Mesothelial cell of epicardium (in vitro differentiated cells): ENCODE measurements at places on chromosomes 16 and 17. TPM values are rescaled to one million over a fixed set of nuclear protein-coding genes. Genes with fewer than 3 reads are reported as not detected.
A peak's percentile ranks its signal among the peaks of the same experiment; 100 is the strongest.

DNA sequence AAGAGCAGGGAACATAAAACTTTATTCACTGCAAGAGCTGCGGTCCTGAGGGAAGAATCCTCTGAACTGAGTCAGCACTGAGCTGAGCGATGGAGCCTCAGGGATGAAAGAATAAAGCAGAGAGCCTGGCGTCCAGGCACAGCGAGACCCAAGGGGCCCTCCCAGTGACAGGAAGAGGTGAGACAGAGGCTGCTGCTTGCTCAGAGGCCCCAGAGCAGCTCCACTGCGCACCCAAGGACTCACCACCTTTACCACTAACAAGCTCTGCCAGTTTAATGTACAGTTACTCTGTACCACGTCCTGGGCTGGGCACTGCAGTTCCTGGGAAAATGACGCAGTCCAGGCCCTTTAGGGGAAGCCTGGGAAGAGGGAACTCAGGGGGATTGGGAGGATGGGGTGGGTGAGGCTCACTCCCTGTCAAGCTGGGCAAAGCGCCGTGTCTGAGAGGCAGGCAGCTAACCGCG lies 5.6 kb downstream of the GFAP start:
- H3K4me3 ChIP-seq: no peak overlapping the region
- H3K27ac ChIP-seq: no peak overlapping the region
- H3K4me1 ChIP-seq: peaks cover 2% of the 10 kb centered on the region
- no peaks in the 10 kb centered on the region for H3K36me3 ChIP-seq
- peaks cover 45% of the 10 kb centered on the region for H3K27me3 ChIP-seq
- no peak for DNase-seq

- H3K4me3 ChIP-seq: no peak overlapping the region
- peaks cover 17% of the 10 kb centered on the region for H3K4me1 ChIP-seq
- H3K27me3 ChIP-seq: no peaks in the 10 kb centered on the region
These were observed 2.6 kb upstream of the TSPOAP1 start for GRCh38 chr17:58330997-58331814.

DNA sequence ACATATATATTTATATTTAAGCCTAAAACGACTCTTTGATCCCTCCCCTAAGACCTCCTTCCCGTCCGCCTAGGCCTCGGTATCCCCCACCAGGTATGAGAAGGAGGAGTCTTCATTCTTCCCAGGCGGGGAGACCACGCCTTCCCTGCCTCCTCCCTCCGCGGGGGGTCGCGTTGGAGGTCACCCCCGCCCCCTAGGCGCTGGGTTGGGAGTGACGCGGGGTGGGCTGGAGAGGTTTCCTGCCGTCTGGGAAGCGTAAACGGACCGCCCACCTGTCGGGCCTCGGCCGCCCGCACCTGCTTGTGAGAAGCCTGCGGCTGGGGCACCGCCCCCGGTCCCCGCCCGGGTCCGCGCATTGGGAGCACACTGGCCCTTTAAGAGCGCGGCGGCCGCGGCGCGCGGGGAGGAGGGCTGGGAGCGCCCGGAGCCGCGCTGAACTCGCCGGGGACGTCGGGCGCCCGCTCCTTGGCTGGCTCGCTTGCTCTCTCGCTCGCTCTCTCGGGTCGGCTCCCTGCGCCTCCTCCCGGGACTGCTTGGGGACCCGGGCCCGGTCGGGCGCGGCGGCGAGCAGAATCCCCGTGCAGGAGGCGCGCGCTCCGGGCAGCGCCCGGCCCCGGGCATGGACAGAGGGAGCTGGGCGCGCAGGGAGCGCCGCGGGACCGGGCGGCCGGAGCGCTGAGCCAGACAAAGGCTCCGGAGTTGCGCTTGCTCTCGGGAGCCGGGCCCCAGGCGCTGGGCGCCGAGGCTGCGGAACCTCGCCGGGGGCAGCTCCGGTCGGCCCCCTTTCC lies at the start of gene MMP15:
MMP15 (plus strand) TSS at position 404 of the 788 bp plus-strand sequence. CDS start 597 bp downstream, outside the sequence.
- peak within 1 kb of the TSS; percentile 79 for H3K27ac ChIP-seq
- no peaks in the 10 kb centered on the region for H3K36me3 ChIP-seq
- peaks cover 8% of the 10 kb centered on the region for H3K27me3 ChIP-seq

GRCh38 chr16:51545951-51546350 lies 394.9 kb upstream of the SALL1 start:
- peaks cover 59% of the 10 kb centered on the region for H3K27me3 ChIP-seq
- H3K36me3 ChIP-seq: no peaks in the 10 kb centered on the region
- no peak overlapping the region for H3K4me3 ChIP-seq
- H3K27ac ChIP-seq: no peak overlapping the region
- peaks cover 10% of the 10 kb centered on the region for H3K4me1 ChIP-seq
- no peak for DNase-seq

DNA sequence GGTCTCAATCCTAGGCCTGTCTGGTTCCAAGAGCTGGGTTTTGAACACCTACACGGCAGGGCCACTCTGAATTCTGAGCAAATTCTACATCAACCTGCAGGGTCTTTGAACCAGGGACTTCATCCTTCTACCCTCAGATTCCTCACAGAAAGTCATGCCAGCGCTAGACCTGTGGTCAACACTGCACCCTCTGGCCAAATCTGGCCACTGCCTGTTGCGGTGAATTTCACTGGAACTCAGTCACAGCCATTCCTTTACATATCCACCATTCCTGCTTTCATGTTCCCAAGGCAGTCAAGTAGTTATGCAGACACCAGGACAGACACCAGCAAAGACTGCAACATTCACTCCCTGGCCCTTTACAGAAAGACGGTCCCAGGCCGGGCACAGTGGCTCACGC lies 144.6 kb downstream of the C16orf95 start:
- no peak overlapping the region for H3K4me3 ChIP-seq
- no peaks in the 10 kb centered on the region for H3K27me3 ChIP-seq
- DNase-seq: no peak
- peaks cover 4% of the 10 kb centered on the region for H3K4me1 ChIP-seq

GRCh38 chr17:69654981-69655855 lies 240.7 kb downstream of the MAP2K6 start:
- no peak overlapping the region for H3K4me3 ChIP-seq
- peaks cover 2% of the 10 kb centered on the region for H3K36me3 ChIP-seq
- DNase-seq: no peak
- peaks cover 18% of the 10 kb centered on the region for H3K4me1 ChIP-seq

GRCh38 chr16:57479976-57480753 lies 6.1 kb downstream of the DOK4 start:
- H3K27ac ChIP-seq: peak overlapping the region; percentile 33
- no peak for DNase-seq
- H3K4me1 ChIP-seq: peaks cover 57% of the 10 kb centered on the region
- H3K4me3 ChIP-seq: peak overlapping the region; percentile 68
- H3K36me3 ChIP-seq: peaks cover 6% of the 10 kb centered on the region

DNA sequence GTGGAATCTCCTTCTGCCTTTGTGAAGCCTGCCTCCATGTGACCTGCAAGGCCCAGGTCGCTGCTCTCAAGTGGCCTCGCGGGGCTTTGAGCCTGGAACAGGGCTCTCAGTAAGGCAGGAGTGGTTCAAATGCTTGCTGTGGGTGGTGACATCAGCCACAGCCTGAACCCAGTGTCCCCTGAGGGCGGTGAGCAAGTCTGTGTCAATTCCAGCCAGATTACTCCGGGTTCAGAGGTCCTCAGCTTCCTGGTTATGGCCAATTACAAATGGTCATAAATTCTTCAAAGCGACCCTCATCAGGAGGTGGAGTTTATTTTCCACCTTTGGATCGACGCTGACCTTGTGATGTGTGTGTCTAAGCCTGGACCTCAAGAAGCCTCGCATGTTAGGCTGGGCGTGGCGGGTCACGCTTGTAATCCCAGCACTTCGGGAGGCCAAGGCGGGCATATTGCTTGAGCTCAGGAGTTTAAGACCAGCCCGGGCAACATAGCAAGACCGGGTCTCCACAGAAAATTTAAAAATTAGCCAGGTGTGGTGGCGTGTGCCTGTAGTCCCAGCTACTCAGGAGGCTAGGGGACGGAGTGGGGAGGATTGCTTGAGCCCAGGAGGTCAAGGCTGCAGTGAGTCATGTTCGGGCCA lies 17.3 kb downstream of the LGALS3BP start:
- no peaks in the 10 kb centered on the region for H3K4me1 ChIP-seq
- DNase-seq: no peak
- H3K27ac ChIP-seq: no peak overlapping the region
- no peaks in the 10 kb centered on the region for H3K27me3 ChIP-seq
- H3K4me3 ChIP-seq: no peak overlapping the region

- peaks cover 14% of the 10 kb centered on the region for H3K36me3 ChIP-seq
- no peak for DNase-seq
- no peaks in the 10 kb centered on the region for H3K4me1 ChIP-seq
- no peaks in the 10 kb centered on the region for H3K27me3 ChIP-seq
- no peak overlapping the region for H3K27ac ChIP-seq
These were observed 80.1 kb downstream of the ABCC1 start for GRCh38 chr16:16029431-16030011.

DNA sequence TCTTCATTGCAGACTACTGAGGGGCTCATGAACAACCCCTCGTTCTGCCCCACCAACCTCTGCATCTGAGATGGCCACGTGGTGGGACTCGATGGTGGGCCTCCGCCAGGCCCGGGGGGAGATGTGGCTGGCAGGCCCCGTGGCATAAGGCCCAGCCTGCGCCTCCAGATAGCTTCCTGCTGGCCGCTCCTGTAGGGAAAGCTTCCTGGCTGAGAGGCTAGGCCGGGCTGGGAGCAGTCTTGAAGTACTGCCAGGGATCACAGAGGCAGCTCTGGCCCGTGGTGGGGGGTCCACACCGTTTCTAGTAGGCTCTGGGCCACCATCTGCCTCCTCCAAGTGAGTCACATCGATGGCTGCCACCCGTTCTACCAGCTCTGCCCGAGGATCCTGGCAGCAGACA lies 7.6 kb downstream of the CAMKK1 start:
- H3K4me3 ChIP-seq: no peak overlapping the region
- peaks cover 16% of the 10 kb centered on the region for H3K4me1 ChIP-seq
- DNase-seq: no peak

DNA sequence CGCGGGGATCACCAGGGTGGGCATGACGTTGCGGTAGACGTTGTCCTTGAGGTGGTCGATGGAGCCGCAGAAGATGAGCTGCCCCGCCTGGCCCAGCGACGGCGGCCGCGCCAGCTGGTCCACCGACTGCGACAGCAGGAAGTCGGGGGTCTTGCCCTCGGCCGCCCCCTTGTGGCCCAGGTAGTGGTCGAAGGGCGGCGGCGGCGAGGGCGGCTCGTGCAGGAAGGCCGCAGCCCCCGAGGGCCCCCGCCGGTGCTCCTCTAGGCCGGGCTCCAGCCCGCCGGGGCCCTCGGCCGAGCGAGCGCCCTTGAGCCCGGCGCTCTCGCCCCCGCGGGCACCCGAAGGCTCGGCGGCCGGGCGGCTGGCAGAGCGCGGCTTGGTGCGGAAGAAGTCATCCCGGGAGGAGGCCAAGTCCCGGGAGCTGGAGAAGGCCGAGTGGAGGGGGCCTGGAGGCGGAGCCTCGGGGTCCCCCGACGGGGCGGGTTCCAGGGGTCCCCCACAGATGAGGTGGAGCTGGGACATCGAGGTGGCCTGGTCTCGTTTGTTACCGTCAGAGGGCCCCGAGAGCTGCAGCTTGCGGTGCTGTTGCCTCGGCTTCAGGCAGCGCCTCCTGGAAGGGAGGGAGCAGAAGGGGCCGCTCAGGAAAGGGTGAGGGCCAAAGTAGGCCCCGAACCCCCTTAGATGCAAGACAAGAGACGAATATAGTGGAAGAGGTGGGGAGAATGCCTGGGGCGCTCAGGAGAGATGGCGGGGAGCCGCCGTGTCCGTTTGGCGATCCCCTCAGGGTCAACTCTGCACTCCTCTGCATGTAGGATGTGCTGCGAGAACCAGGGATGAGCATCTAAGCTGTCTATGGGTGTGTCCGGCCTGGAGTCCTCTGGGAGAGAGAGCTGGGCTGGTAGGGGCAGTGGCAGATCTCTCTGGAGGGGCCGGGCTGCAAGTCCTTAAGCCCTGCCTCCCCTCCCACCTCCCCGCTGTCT lies 8.8 kb downstream of the FAM171A2 start:
- H3K27me3 ChIP-seq: no peaks in the 10 kb centered on the region
- H3K4me1 ChIP-seq: peaks cover 11% of the 10 kb centered on the region
- peak overlapping the region; percentile 63 for H3K4me3 ChIP-seq
- DNase-seq: peak; percentile 80

GRCh38 chr16:13298666-13299065 lies 397.3 kb downstream of the SHISA9 start:
- H3K4me3 ChIP-seq: no peak overlapping the region
- no peak for DNase-seq
- H3K36me3 ChIP-seq: no peaks in the 10 kb centered on the region
- H3K4me1 ChIP-seq: peaks cover 4% of the 10 kb centered on the region

DNA sequence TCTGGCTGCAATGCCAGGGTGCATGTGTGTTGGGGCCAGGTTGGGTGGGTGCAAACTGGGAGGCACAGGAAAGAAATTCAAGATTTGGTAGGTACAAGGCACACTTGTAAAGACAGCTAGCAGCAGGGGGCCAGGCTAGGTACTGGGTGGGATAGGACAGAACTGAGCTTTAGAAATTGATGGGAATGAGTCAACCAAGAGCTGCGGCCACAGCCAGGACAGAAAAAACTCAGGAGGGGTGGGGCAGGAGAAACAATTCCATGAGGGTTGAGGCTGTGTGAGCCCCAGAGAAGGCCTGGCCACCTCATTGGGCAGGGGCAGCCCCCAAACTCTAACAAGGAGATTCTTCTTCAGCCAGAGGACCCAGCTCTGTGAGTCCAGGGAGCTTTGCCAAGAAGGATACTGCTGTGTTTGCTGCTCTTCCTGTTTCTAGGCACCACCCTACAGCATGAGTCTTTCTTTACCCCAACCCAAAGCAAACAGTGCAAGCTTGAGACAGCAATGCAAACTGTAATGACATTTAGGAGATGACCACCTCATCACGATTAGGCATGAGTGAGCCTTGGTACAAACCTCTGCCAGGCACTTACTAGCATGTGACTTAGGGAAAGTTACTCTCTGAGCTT lies 21.3 kb upstream of the CCDC182 start:
- peaks cover 18% of the 10 kb centered on the region for H3K27me3 ChIP-seq
- H3K36me3 ChIP-seq: no peaks in the 10 kb centered on the region
- H3K4me3 ChIP-seq: no peak overlapping the region
- H3K27ac ChIP-seq: no peak overlapping the region
- no peak for DNase-seq

DNA sequence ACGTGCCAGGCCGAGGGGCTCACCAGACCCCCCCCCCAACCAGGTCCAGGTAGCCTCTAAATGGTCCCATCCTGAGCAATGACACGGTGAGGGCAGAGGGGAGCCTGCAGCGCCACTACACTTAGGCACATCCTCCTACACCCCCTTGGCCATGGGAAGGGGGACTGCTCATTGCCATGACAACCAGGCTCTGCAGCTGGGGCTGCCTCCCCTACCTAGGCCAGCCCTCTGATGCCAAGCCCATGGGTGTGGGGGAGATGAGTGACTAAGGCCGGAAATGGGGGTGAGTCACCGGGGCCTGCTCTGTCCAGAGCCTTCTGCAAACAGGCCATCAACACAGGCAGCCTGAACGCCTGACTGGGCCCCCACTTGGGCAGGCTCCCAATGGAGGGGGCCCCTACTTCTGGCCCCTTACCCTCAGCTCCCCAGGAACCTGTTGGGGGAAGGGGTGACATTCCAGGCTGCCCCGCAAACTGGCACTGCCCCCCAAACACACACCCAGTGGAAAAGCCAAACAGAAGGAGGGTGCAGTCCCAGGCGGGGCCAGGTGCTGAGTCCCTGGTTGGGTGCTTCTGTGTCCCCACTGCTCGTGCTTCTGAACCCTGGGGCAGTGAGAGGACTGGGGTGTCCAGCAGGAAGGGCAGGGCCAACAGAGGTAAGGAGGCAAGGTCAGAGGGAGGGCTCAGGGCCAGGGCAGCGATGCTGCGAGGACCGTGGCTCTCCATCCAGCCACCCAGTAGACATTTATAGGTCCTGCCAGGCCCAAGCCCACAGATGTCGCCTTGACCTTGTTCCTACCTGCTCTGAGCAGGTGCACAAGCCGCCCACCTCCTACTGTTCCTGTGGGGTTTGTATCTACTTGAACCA lies 8.2 kb downstream of the PLCD3 start:
- H3K4me1 ChIP-seq: peaks cover 23% of the 10 kb centered on the region
- H3K27ac ChIP-seq: peak overlapping the region; percentile 34
- no peaks in the 10 kb centered on the region for H3K36me3 ChIP-seq
- no peak overlapping the region for H3K4me3 ChIP-seq
- DNase-seq: no peak

Gene WNT9B
- total RNA-seq: 1.2 to 2.0 TPM (median 1.6 TPM) in 3 replicates

Gene KRTAP9-4
- not detected in 3 replicates for total RNA-seq

Gene SMIM22
- total RNA-seq: not detected in 3 replicates

Gene KRTAP9-2
- total RNA-seq: not detected in 3 replicates

Gene NDRG4
- total RNA-seq: 17.3 to 18.6 TPM (median 17.4 TPM) in 3 replicates
